ENCODE measurements at places on chromosomes 11 and 22.

DNA sequence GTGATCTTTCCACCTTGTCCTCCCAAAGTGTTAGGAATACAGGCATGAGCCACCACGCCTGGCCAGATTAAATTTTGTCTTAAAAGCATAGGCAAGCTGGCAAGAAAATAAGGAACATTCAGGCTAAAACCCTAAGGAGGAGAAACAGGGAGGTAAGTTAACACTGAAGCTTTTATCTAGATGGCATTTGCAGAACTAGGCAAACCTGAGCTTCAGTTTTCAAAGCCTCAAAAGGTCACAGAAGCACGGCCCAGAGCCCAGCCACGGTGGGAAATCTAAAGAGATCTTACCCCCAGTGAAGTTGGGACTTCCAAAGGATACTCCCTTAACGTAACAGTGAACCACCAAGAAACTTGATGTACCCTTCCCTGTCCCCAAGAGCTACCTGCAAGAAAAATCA is 28.4 kb downstream of the PC start:
- DNase-seq = no peak

GRCh38 chr11:125165111-125165842 is 726 bp downstream of the PKNOX2 start:
- DNase-seq = no peak

DNA sequence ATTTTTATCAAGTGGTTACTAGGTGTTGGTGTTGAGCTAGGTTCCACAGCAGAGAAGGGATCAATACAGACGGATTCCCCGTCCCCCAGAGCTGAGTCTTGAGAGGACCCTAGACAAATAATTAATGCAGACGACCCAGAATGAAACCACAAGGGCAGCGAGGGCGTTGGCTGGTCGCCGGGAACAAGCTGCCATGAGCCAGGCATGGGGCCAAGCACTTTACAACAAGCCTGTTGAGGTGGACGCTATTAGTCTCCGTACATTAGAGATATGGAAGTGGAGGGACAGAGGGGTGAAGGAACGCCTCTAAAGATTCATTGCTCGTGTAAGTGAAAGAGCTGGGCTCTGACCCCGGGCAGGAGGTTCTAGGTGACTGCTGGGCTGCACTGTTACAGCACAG is 77.1 kb upstream of the EIF3D start:
- DNase-seq = no peak

- DNase-seq = no peak
These were observed 179.0 kb downstream of the CHST1 start for GRCh38 chr11:45486461-45486860.

DNA sequence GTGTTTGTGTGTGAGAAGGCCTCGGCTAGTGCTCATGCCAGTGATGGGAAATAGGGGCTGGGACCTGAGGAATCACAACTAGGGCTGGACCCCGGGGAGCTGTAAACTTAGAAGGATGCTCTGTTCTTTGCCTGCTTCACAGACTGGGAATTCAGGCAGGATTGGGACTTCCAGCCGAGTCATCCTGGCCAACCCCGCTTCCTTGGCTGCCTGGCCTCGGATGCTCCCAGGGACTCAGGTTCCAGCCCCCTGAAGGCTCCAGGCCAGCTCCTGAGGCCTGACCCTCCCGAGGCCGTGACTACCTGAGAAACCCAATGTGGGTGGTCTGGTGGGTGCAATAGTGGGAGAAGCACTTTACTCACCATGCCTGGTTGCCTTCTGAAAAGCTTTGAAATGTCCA is 44.7 kb downstream of the IRAG1 start:
- DNase-seq = no peak

Measured in NCI-H524 treated with DMSO at 0.1 percent for 48 hours (cell line).